ENCODE measurements at places on chromosomes 12 and 14.

DNA sequence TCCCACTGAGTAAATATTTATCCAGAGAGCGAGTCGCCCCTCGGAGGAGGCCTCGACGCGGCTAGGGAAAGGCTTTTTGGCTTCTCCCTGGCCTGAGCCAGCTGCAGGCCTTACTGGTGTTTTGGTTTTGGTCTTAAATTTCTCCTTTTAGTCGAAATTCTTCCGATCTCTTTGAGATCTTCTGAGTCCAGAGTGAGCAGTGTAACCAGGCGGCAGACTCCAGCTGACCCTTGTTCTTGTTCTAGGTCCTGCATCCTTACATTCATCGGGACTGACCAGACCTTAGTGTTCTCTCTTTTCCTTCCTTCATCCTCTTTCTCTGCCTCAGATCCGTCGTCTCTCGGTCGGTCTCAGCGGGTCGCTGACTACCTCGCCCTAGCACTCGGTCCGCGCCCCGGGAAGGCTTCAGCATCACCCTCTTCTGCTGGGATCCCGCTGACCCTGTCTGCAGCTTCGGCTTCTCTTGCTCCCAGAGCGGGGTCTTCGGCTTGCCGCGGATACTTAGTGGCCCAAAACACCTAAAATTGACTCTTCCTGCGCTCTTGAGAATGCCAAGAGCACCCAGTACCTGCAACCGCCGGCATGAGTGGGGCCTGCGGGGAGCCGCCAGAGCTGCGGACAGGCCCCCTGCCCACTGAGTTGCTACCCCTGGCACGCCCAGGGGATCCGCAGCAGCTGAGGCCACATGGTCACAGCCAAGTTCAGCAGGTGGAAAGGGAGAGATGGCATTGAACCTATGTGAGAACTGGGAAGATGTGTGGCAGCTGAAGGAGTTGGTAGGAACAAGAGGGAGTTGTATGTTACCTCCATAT, 2.4 kb upstream of the PAX9 start:
- no peak for DNase-seq

- DNase-seq, result no peak
Observed at GRCh38 chr12:30691122-30691879, 4.4 kb downstream of the IPO8 start.

GRCh38 chr14:75138492-75138891, 11.6 kb upstream of the NEK9 start:
- peak; percentile 17 for DNase-seq

GRCh38 chr14:23006188-23006534, 3.8 kb downstream of the C14orf93 start:
- no peak for DNase-seq

DNA sequence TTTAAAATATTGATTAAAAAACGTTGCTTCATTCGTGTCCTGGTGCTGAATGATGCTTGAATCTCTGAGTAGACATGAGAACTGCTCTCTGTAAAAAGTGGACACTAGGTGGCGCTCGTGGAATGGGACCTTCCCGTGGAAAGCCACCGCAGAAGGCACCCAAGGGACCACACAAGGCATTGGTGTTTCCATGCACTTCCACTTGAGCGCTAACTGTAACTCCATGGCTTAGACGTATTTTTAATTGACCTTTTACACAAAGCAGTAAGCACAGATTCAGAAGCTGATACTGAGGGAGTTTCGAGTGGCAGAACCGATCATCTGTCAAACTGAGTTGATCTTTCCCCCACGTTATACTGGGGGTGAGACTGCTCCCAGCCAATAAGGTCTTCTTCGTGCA, 135.3 kb downstream of the PRKCH start:
- DNase-seq, result peak; percentile 87

DNA sequence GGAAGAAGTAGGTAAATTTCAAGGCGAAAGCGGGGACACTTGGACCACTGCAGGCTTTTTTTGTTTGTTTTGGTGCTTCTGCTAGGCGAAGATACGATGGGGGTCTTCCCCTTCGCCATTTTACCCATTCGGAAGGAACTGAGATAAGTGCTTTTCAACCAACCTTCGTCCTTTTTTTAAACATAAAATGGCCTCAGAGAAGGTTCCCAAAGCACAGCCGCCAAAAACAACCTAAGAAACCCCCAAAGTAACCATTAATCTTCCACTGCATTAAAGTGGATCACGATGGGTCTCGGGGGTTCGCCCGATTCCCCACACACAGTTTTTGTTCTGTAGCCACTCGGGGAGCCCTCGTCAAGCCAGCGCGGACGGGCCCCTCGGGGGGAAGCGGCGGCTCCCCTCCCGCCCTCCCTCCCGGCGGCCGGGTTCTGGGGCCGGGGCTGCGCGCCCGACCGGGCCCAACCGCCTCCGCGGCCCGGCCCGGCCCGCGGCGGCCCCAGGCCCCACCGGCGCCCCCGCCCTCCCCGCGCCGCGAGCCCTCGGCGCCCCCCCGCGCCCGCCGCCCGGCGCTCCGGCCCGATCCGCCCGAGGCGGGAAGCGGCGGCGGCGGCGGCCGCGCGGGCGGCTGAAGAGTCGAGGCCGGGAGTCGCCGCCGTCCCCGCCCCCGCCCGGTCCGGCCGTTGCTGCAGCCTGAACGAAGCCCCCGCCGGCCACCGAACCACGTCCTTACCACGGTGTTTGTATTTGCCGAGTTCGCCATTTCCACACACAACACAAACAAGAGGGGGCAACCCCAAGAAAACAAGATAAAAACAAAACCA, 790 bp downstream of the GTF2A1 start:
- peak; percentile 30 for DNase-seq

DNA sequence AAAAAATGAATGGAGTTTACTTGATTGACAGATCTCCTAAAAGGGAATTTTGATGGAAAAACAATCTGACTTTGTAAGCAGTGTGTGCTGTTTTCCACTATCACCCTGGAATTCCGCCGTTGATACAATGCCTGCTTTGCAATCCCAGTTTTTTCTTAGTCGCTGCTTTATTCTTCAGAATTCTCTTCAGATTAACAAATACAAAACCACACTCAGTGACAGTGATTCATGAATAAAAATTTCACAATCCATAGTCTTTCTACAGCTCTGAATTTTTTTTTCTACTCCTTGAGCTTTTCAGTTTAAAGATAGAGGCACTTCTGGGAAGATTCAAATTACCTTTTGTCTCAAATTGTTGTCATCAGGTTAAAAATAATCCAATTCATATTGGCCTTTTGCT, 44.6 kb upstream of the KITLG start:
- no peak for DNase-seq

GRCh38 chr12:101779626-101780025, 40.4 kb upstream of the SYCP3 start:
- no peak for DNase-seq

GRCh38 chr14:62015945-62016344, 253.7 kb downstream of the SNAPC1 start:
- no peak for DNase-seq

GRCh38 chr14:102666635-102667034, 74.2 kb downstream of the RCOR1 start:
- DNase-seq, result no peak

GRCh38 chr12:133010657-133011297, 24.6 kb downstream of the ZNF26 start:
- DNase-seq, result no peak

DNA sequence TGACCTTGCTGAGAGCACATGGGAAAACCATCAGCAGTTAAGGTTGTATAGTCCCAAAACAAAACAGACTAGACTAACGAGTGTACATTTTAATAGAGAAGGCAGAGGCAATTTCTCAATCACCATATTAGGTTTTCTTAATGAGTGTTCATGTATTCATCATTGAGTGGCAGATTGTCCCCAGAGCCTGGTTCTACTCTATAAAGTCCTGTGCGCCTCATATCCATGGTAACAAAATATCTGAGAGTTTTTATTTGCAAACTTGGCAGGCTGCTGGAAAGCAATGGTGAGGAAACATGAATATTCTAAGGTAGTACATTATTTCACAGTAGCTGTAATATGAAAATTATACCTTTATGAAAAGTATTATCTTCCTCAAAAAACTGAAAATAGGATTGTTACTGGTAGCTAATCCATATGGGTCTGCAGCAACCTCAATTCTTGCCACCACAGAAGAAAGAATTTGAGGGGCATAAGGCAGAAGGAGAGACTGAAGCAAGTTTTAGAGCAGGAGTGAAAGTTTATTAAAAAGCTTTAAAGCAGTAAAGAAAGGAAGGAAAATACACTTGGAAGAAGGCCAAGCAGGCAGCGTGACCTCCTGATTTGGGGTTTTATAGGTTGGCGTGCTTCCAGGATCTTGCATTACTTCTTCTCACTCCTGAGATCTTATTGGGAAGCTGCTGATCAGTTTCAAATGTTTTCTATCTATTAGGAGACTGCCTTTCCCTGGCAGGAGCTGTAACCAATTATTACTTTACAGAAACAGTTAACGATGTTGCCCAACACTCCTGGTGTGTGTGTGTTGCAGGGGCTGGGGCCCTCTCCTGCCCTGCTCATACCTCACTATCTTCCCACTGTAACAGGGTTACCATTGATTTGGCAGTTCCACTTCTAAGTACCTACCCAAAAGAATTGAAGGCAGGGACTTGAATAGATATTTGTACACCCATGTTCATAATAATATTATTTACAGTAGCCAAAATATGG, 154.0 kb upstream of the NUDT4 start:
- DNase-seq, result no peak

GRCh38 chr14:68266998-68267397, 447.4 kb downstream of the RAD51B start:
- DNase-seq, result no peak

GRCh38 chr12:93323625-93324329, 53.9 kb upstream of the NUDT4 start:
- no peak for DNase-seq

DNA sequence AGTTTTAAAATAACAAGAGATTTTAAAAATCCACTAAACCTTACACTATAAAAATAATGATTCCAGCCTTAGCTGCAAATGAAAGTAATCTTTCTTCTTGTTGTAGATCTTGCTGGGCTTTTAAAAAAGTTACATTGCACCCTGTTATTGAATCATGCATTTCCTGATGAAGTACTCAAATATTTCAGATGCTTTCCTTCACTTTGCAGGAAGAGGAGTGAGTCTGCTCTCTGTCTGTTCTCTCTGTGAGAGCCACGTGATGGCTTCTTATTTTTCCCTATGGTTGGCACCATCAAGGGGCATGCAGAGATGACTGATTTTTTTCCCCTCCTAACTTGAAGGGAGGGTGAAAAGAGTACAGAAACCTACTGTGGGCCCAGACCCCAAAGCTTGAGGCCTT, 262.7 kb downstream of the ATP23 start:
- DNase-seq, result no peak

GRCh38 chr12:71872972-71873371, 33.4 kb downstream of the TBC1D15 start:
- no peak for DNase-seq

DNA sequence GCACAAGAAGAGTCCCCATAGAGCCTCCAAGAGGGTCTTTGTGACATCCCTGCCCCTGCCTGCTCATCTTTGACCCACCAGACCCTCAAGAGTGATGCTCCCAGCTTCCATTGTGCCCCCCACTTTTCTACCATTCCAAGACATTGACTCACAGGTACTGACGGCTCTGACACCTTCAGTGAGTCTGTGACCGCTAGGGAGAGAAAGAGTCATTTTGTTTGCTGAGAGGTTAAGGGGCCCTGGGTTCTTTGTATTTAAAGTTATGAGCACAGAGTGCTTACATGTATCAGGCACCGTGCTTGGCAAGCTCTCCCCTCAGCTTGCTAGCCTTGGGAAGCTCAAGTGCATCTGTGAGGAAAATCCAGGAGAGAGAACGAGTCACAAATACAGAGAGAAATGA, 7.1 kb upstream of the KRT82 start:
- DNase-seq, result no peak

- no peak for DNase-seq
Observed at GRCh38 chr14:104100171-104101085, 14.9 kb downstream of the ASPG start.

- no peak for DNase-seq
Observed at GRCh38 chr12:124073356-124074035, 100.5 kb downstream of the ZNF664 start.

DNA sequence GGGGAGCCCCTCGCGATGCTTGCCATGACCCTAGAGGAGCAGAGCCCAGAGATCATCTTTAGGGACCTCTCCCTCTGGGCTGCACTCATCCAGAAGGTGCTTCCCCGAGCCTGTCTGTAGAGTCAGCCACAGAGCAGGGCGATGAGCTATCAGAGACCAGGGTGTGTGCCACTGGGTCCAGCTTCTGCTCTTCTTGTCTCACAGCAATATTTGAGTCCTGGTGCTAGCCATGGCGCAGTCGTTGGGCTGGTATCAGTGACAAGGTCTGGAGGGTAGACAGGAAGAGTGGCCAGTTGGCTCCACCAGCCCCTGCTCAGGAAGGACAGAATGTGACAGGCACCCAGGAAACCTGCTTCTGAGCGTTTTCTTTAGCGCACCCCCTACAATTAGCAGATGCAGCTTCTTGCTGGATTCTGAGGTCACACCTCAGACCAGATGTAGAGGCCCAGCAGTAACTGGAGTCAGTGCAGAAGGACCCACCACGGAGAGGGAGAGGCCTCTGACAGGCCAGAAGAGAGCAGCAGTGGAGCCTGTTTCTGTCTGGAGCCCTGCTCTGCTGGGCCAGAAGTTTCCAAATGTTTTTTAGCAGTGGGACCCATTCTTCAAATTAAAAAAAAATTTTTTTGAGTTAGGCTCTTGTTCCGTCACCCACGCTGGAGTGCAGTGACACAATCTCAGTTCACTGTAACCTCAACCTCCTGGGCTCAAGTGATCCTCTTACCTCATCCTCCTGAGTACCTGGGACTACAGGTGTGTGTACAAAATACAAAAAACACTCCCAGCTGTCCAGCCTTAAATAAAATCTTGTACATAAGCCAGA, 23.7 kb downstream of the ANKRD9 start:
- no peak for DNase-seq

DNA sequence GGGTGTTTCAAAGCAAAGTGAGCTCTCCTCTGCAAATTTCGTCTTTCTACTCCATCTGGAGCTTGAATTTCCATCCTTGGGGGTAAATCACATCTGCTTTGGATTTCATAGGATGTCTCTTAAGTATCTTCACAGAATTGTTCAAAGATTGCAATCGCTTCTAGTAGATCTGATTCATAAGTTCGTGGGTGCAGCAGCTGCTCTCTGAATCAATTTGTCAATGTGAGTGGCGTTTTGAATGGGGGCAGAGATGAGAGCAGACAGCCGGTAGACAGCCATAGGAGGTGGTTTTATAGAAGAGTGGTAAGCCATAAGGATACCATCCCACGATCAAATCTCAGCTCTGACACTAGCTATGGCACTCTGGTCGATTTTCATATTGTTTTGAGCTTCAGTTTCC, 146.0 kb upstream of the RPH3A start:
- no peak for DNase-seq

DNA sequence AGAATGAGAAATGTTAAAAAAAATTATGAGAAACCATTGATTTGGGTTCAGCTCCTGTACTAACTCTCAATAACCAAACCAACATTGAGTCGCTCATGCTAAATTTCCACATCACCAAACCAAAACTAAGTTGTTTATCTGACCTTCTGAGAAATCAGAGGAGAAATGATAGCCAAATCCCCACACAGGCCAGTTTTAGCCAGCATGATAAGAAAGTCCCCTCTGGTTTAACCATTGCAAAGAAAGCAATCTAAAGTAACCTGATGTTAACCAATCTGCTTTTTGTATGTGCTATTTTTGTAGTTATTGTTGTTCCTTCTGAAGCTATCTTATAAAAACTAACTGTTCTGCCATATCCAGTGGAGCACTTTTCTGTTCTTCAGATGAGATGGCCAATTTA, 599.7 kb downstream of the SLC16A7 start:
- no peak for DNase-seq

GRCh38 chr12:82910246-82910893, 223.7 kb downstream of the TMTC2 start:
- no peak for DNase-seq

GRCh38 chr14:77882636-77883035, 82.7 kb downstream of the ADCK1 start:
- DNase-seq, result no peak
